ENCODE measurements at places on chromosomes 5 and 9.

DNA sequence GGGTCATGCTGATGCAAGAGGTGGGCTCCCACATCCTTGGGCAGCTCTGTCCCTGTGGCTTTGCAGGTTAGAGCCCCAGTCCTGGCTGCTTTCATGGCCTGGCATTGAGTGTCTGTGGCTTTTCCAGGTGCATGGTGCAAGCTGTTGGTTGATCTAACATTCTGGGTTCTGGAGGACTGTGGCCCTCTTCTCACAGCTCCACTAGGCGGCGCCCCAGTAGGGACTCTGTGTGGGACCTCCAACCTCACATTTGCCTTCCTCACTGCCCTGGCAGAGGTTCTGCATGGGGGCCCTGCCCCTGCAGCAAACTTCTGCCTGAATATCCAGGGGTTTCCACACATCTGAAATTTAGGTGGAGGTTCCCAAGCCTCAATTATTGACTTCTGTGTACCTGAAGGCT, 150.1 kb downstream of the NNT start:
- DNase-seq, result no peak

- DNase-seq, result no peak
These were observed 175.6 kb upstream of the NREP start for GRCh38 chr5:111932628-111933027.

GRCh38 chr5:93805616-93806379, 64.4 kb upstream of the POU5F2 start:
- no peak for DNase-seq

- DNase-seq, result no peak
These were observed 500.9 kb downstream of the EFNA5 start for GRCh38 chr5:107169867-107170266.

- peak; percentile 91 for DNase-seq
These were observed 346.9 kb upstream of the TLE4 start for GRCh38 chr9:79224672-79225433.

GRCh38 chr5:15980835-15981234, 198.8 kb downstream of the MARCHF11 start:
- no peak for DNase-seq

Data from HS-5 (cell line).